ENCODE measurements at places on chromosomes 3 and 15. TPM values are rescaled to one million over a fixed set of nuclear protein-coding genes. Genes with fewer than 3 reads are reported as not detected.
A peak's percentile ranks its signal among the peaks of the same experiment; 100 is the strongest.

- DNase-seq: no peak
Measured at GRCh38 chr15:83928392-83928734, 274.4 kb downstream of the ADAMTSL3 start.

- DNase-seq: no peak
Measured at GRCh38 chr15:48984021-48984710, 20.4 kb upstream of the SHC4 start.

GRCh38 chr3:194139071-194139813 is 3.3 kb downstream of the HES1 start:
- peak; percentile 95 for DNase-seq

GRCh38 chr3:59381282-59381681 is 331.5 kb upstream of the CFAP20DC start:
- no peak for DNase-seq

- DNase-seq: no peak
Measured at GRCh38 chr3:102140116-102140515, 290.8 kb downstream of the NFKBIZ start.

GRCh38 chr15:99467338-99467720 is 98.5 kb upstream of the MEF2A start:
- DNase-seq: no peak

DNA sequence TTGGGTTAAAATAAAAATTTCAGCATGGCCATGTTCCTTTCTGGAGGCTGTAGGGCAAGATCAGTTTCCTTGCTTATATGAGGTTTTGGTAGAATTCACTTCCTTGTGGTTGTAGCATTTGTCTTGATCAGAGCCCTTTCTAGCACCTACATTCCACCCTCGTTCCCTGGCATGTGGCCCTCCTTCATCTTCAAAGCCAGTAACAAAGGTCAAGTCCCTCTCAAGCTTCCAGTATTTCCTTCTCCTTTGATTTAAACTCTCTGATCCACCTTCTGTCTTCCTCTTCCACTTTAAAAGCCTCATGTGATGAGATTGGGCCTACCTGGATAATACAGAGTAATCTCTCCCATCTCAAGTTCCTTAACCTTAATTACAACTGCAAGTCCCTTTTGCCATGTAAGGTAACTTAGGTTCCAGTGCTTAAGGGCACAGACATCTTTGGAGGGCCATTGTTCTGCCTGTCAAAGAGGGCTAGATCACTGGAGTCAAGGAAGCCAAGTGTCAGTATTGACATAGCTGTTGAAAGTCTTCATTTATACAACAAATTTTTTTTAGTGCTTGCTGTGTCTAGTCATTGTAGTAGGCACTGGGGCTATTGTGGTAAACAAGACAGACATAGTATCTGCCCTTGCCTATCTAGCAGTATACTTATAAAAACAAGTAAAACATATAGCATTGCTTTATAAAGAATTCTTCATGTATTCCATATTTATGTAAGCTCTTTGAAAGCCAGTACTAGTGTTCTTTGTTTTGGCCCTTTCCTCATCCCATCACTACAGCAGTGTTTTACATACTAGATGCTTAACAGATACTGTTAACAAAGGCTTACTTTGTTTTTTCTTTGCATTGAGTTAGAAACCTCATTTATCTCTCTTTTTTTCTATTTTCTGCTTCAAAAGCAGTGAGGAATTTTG is 40.7 kb downstream of the GLCE start:
- DNase-seq: peak; percentile 15

- no peak for DNase-seq
Measured at GRCh38 chr3:152664766-152665165, 170.2 kb upstream of the P2RY1 start.

GRCh38 chr3:191085091-191085490 is 114.0 kb upstream of the OSTN start:
- DNase-seq: peak; percentile 19

DNA sequence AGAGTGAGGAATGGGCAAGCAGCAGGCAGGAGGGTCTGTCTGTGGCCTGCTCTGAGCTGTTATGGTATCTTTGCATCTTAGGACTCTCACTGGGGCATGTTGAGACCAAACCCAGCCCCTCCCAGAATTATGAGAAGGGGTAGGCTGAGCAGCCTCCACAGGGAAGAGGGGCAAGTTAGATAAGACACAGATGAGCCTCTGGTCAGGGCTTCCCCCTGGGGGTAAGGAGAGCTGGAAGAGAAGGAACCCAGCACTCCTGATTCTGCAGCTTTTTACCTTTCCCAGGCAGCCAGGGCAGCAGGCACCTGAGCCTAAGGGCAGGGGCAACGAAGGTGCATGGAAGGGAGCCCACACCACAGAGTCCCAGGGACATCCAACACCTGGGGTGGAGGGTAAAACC is 19.3 kb downstream of the DUOX1 start:
- DNase-seq: no peak

DNA sequence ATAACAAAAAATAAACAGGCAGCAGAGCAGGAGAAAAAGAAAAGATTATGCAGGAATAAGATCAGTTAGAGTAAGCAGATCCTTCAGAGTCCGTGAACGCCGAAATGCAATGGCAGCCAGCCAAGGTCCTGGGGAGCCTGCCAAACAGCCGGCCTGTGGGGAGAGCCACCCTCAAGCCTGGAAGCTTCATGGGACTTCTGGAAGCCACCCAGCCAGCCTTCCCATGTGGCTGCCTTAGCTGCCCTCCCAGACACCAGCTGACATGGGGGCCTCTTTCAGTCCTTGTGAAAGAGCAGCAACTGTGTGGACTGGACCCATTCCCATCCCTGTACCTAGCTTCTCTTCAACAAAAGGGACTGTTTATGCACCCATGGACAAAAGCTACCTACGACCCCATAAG is 64.9 kb upstream of the RAD18 start:
- peak; percentile 87 for DNase-seq

- no peak for DNase-seq
Measured at GRCh38 chr3:141456301-141456625, 30.6 kb upstream of the RASA2 start.

DNA sequence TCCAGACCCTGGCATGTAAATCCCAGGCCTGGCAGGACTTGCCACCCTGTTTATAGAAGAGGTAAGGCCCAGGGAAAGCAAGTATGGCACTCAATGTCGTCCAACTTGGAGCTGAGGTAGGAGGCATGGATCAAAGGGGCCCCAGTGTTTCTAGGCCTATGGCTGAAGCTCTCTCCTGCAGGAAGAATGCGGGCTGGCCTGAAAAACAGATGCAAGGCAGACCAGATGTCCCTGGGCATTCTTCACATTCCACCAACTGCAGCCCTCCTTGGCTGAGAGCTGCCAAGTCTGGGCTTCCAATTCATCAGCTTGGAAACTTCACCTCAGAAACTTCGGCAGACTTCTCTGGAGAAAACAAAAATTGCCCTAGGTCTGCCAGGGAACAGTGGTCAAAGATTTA is 22.2 kb downstream of the MESD start:
- DNase-seq: peak; percentile 83

GRCh38 chr15:99613887-99614647 is 48.3 kb downstream of the MEF2A start:
- peak; percentile 26 for DNase-seq

GRCh38 chr3:188673646-188674186 is 498.1 kb upstream of the TPRG1 start:
- DNase-seq: peak; percentile 82

GRCh38 chr3:149448331-149448831 is 26.1 kb upstream of the TM4SF4 start:
- peak; percentile 52 for DNase-seq

- peak; percentile 84 for DNase-seq
Measured at GRCh38 chr3:43894176-43895049, 203.7 kb downstream of the ABHD5 start.

DNA sequence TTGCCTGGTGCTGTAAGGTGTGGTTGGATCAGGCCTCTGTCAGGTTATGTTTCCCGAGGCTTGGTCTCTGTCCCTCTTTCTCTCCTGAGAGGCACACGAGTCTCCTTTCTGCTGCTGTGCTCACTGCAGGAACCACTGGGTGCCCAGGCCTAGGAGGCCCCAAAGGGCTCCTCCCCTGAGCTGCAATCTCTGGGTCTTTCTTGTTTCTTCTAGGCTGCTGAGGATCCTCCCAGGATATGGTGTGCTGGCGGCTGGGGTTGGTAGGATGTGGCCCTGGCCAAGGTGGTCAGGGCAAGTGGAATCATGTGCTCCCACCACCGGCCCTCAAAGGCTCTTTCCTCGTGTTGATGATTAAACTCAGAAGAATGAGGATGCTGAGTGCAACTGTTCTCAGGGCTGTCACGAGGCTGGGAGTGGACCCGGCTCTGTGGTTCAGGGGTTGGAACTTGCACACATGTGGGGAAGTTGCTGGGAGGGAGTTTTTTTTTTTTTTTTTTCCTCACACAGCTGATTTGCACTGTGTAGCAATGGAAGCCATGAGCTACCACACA is 43.6 kb upstream of the CTSH start:
- peak; percentile 99 for DNase-seq

GRCh38 chr3:32667072-32667582 is 17.9 kb upstream of the CNOT10 start:
- DNase-seq: no peak

- no peak for DNase-seq
Measured at GRCh38 chr3:71419369-71419768, 164.2 kb downstream of the FOXP1 start.

GRCh38 chr3:178787960-178788359 is 251.7 kb downstream of the KCNMB2 start:
- DNase-seq: no peak

- no peak for DNase-seq
Measured at GRCh38 chr3:126389794-126390146, 4.9 kb upstream of the CFAP100 start.

DNA sequence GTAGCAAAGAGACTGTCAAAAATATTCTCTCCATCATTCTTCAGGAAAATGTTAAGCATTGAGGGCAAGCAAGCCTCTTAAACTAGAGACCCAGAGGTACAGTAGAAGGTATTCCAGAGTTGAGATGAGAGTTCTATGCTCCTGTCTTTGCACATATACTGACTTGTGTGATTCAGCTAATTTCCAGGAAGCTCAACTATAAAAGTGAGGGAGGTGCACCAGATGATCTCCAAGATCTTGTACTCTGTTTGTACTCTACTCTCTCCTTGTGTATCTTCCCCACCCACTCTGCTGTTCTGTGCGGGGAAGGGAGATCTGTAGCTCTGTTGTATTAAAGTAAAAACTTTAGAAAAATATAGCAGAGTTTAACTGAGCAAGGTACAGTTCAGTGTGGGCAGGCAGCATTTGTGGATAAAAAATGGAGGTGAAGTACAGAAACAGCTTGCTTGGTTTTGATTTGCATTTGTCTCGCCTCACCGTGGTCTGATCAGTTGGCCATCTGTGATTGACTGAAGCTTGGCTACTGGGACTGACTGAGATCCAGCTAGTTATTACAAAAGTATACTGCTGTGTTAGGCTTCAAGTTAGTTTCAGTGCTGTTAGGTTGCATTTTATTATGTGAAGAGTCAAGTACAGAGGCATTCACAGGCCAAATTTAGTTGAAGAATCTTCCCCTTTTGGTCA is 463.1 kb upstream of the GOLIM4 start:
- DNase-seq: no peak

DNA sequence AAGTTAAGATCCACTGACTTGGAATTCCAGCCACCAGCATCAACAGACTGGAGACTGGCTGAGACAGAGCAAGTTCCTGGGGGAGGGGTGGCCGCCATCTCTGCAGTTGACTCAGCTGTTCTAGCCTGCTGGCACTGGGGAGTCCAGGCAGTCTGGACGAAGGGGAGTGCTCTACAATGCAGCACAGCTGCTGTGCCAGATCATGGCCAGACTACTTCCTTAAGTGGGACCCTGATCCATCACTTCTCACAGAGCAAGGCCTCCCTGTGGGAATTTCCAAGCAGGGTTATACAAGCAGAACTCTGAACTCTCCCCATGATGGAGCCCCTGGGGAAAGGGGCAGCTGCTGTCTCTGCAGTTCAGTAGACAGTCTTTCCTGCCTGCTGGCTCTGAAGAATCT is 35.2 kb downstream of the PYGO1 start:
- DNase-seq: peak; percentile 54

- DNase-seq: peak; percentile 11
Measured at GRCh38 chr3:192727032-192727847, at the start of gene FGF12. Gene FGF12, minus strand, starts transcription at chr3:192727541.

COL8A1 gene
- 25.1 TPM for total RNA-seq

FAM43A gene
- 1.8 TPM for total RNA-seq

ANKRD63 gene
- not detected for total RNA-seq

SPRED1 gene
- total RNA-seq: 67.6 TPM

CHST13 gene
- not detected for total RNA-seq

DAG1 gene
- total RNA-seq: 75.7 TPM

LRRC58 gene
- 50.5 TPM for total RNA-seq

CRYBG3 gene
- total RNA-seq: 14.7 TPM

GPR149 gene
- not detected for total RNA-seq

CHDH gene
- total RNA-seq: not detected

LRRN1 gene
- total RNA-seq: not detected

GOLGA6L10 gene
- total RNA-seq: 0.10 TPM

AADAC gene
- 0.49 TPM for total RNA-seq

PGBD4 gene
- total RNA-seq: 2.5 TPM

PPM1L gene
- total RNA-seq: 1.6 TPM

B4GALT4 gene
- 19.2 TPM for total RNA-seq

GRAMD2A gene
- total RNA-seq: not detected

UBE2E2 gene
- 121 TPM for total RNA-seq

CYP8B1 gene
- total RNA-seq: not detected

Data from RPMI7951 (cell line).